Stimulated activated CD8-positive, alpha-beta memory T cell treated with anti-CD3 and anti-CD28 coated beads, Interleukin-7, amount 100 ng/mL, for 1 hour (primary cell): ENCODE measurements at places on chromosomes 1 and 21.

DNA sequence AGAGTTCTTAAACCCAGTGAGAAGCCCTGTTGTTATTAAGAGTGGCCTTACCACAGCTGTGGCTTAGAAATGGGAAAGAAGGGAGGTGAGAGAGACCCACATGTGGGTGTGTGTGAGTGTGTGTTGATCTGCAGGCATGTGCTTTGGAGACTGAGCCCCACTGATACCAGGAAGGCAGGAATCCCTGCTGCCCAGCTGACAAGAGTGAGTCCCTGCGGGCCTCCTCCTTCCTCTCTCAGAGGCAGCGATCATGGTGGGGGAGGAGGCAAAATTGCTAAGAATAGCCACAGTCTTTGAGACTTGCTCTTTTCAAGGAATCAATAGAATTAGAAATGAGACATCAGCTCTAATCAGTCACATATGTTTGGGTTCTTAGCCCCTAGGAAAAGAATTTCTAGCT lies 87.0 kb upstream of the WARS2 start:
- no peak for DNase-seq

DNA sequence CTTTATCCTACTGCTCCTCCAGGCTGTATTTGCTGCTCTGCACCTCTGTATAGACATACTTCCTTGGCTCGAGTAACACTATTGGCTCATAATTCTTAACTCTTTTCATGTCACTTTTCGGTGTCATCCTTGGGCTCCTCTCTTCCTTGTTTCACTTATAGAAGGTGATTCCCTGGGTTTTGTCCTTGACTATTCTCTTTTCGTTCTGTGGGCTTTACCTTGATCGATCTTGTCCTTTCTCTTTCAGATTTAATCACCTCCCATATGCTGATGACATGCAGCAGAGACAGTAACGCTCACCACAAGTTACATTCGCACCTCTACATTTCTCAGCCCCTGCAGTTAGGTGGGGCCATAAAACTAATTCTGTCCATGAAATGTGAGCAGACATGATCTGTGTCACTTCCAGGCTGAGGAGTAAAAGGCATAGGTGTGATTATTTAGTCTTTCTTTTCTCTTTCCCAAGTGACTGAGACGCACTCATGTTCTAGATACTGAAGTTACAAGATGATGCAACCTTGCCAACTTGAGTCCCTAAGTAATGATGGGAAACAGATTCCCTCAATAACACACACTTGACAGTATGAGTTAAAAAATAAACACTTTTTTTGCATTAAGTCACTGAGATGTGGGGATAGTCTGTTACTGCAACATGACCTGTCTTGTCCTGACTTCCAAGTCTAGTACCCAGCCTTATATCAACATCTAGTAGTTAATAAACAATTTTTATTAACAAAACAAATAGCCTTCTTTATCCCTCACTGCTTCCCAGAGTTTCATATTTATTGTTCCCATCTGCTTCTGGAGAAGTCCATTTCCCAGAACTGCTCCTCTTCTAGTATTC lies 49.9 kb upstream of the HAO2 start:
- DNase-seq, result no peak

DNA sequence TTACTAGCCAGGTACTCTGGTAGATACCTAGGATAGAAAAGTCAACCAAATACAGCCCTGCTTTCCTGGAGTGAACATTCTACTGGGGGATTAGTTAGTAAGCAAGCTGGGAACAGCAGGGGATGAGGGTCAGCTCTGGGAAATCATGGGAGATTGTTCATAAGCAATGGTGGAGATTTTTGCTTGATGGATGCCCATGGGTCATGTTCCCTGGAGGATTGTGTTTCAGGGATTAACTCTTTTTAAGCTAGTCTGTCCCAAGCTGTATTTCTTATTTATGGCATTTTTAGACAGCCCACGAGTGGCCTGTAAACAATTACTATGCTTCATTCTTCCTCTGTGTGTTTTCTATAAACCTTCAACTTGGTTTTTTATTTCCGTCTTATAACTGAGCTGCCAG lies 18.9 kb downstream of the CACHD1 start:
- DNase-seq, result no peak

GRCh38 chr1:230509281-230509977 lies 83.3 kb upstream of the PGBD5 start:
- DNase-seq, result no peak

DNA sequence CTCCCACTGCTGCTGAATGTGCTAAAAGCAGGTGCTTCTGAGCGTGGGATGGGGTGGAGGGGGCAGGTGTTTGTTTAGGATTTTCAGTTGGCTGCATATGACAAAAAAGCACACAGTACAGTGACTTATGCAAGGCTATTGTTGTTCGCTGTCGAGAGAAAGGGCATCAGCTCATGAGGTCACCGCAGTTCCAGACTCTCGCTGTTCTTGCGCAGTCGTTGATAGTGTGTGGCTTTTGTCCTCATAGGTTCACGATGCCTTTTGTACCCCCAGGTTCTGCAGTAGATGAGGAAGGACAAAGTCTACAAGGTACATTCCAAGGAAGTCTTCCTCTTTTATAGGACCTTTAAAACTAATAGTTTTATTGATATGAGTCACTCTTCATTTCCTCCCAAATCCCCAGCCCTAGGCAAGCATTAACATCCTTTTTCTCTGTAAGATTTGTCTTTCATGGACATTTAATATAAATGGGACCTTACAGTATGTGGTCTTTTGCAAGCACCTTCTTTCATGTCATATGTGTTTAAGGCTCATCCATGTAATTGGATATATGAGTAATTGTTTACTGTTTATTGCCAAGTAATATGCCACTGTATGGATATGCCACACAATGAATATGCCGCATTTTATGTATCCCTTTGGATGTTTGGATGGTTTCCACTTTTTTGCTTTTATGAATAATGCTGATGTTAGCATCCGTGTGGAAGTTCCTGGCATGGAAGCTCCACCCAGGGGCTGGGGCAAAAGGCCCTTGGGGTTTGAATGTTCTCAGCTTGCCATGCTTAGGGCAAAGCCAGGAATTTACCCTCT lies 14.5 kb upstream of the NLRP3 start:
- no peak for DNase-seq

DNA sequence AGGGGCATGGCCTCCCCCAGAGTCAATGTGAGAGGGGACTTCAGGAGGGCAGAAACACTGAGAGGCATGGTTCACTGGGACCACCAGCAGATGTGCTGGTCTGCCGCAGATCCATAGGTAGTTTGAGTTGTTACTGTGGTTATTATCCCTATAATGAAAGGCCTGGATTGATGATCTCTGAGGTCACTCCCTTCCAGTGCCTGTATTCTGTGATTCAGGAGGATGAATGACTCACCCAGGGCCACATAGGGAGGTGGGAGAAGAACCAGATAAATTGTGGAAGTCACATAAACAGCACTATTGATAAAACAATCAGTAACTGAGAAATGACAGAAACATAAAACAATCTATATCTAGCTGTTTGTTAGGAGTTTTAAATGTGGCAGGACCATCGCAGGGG lies 22.7 kb upstream of the ACTL8 start:
- no peak for DNase-seq

DNA sequence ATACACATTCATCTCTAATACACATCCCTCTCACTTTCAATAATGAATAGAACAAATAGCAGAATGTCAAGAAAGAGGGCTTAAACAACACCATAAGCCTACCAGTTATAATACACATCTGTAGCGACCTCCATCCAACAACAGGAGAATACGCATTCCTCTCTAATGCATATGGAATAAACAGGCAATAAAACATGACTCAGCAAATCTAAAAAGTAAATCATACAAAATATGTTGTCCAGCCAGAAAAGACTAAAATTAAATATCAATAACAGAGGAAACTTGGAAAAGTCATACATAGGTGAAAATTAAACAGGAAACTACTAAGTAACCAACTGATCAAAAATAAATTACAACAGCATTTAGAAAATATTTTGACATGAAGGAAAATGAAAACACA lies 1127.5 kb upstream of the NCAM2 start:
- DNase-seq, result no peak

- DNase-seq, result no peak
Observed at GRCh38 chr21:42574234-42575027, 60.8 kb downstream of the SLC37A1 start.

- no peak for DNase-seq
Observed at GRCh38 chr1:204925701-204926100, 55.0 kb downstream of the NFASC start.

DNA sequence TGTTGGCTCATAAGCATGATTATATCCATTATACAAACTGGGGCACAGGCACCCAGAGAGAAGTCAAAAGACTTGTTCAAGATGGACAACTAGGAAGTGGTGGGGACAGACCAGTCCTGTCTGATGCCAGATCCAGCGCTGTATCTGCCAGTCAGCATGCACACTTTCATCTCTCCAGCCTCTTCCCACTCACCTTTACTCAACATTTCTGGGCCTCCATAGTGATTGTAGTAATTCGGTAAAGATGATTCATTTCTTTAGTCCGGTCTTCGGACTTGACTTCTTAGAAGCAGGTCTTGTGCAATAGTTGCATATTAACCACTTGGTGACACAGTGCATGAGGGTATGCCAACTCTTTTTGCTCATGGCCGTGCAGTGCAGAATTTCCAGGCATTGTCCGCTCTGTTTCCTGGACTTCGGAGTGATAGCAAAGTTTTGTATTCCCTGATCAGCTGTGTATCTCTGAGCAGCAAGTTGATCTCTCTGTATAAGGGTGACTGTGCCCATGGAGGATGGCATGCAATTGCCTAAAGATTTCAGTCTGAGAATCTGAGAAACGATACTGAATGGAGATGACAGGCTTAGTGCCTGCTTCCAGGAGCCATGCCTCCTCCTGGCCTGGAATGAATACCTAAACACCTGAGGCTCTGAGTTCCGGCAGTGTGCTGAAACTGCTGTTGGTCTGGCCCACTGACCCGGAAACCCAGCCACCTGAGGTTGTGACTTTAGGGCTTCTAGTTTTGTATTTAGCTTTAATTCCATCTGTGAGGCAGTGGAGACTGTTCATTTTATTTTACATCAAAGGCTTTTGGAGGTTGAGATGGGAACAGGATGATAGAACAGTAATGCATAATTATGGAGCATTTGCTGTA lies 39.0 kb downstream of the GALNT2 start:
- no peak for DNase-seq

GRCh38 chr1:234866007-234866866 lies 256.3 kb upstream of the IRF2BP2 start:
- DNase-seq, result no peak

- DNase-seq, result no peak
Observed at GRCh38 chr1:155529109-155529508, 33.5 kb downstream of the ASH1L start.
